ENCODE measurements at places on chromosomes 6 and 20.

DNA sequence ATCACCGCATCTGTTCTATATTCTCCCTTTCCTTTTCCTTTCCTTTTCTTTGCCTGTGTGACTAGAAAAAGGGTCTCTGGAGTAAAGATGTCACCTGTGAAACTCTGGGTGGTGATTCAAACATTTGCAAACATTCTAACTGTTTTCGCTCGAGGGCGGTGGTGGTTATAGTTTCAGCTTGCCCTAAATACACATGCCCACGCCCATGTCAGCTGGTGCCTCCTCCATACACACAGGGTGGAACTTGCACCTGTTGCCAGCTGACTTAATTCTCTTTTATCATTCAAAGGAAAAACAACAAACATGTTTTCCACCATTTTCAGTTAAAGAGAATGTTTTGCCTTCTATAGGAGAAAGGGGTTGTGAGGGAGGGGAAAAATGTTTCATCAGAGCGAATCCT lies 381.9 kb upstream of the ARID1B start:
- DNase-seq: no peak

- no peak for DNase-seq
Observed at GRCh38 chr20:48090314-48090713, 305.0 kb upstream of the SULF2 start.

- DNase-seq: no peak
Observed at GRCh38 chr6:135129136-135129856, 51.8 kb upstream of the MYB start.

- DNase-seq: no peak
Observed at GRCh38 chr6:107237992-107238660, 122.8 kb upstream of the BEND3 start.

- no peak for DNase-seq
Observed at GRCh38 chr6:134503585-134504281, 185.8 kb upstream of the SGK1 start.

DNA sequence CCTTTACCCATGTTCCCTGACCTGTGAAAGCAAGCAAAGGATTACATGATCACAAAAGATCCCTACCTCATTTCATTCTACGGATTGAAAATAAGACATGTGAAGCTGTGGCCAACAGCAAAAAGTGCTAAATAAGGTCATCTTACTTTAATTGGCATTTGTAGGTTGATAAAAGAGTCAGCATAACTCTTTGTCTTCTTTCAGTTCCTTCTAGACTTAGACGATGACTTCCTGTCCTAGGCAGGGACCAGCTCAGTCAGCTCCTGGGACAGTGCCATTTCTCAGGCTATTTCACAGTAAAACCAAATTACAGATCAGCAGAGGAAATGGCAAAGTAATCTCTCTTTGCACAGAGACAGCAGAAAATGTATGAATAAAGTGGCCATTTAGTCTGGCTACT lies 480.7 kb downstream of the RFPL4B start:
- DNase-seq: no peak

DNA sequence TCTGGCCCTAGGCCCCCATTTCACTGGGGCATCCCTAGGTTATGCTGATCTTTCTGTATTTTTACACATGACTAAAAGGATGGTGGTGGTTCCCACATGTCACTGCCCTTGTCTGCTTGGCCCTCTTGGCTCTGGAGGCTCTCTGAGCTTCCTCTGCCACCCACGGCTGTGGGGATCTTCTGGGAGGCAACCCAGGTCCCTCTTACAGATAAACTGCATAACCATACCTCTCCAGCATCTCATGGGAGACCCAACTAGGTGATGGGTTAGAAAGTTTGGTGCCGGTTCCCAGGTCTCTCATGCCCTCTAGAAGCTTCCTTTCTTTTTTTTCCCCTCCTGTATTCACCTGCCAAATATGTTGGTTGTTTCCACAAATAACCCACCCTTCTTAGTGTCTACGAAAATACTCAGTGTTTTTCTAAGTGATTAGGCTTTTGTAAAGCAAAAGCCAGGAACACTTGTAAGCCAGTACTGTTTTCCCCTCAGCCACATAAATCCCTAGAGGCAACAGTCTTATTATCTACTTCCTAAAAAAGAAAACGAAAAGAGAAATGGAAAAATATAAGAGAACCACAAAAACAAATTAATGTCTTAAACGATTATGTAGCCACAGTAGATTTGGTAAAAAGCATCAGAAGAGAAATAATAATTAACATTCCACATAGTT lies 71.7 kb upstream of the SMLR1 start:
- DNase-seq: no peak

DNA sequence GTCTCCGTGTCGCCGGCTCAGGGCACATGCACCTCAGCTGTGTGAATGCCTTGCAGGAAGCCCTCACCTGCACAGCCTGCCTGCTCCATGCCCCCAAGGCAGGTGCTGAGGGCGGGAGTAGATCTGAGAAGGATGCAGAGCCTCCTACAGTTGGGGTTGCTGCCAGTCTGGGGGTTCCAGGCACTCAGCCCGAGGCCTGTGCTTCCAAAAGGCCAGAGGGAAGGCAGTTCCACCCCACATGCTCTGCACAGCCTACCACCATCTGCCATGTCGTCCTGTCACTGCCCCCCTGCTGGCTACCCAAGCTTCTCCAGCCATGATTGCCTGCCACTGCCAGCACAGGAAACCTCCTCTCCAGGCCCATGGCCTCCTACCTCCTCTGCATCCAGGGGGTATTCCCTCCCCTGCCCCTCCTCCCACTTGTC lies 19.3 kb downstream of the ACSS1 start:
- DNase-seq: no peak

DNA sequence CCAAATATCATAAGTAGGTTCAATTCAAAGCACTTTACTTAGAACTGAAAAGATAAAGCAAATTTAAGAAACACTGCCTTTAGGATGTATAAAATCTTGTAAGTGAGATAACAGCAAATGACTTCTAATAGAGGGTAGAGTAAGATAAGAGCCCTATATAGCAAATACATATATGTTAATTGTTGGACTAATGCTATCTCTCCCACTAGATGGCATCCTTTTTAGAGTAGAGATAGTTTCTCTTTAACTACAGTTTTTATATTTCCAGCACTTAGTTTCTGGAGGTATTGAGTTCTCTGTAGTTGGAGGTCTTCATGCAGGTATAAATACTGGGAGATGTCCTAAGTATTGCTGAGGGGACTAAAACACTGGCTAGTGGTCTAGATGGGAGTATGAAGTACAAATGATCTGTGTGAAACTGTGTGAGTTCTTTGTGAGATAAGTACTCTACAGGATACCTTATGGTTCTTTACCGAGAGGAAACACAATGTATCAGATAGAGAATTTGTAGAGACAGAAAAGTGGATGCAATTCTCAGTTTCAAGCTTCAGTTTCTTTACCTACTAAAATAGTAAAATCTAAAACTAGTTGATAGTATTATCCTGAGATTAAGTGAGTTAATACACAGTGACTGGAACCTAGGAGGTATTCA lies 399.3 kb downstream of the KHDRBS2 start:
- no peak for DNase-seq

DNA sequence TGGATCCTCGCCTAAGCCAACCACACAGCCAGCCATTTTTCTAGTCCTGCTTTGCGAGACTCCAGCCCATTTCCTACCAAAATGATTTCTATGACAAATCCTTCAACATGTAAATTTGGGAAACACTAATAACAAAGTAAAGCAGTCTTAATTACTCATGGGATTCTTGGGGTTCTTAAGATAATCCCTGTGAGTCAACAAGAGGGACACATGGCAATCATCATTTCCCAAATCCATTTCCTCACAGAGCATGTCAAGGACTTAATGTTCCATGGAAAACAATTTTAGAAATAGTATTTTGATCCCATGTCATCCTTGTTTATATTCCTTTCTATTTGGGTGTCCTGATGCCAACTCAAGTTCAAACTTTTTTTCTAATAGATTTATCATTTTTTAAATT lies 322.7 kb upstream of the NOX3 start:
- DNase-seq: no peak

GRCh38 chr6:3776881-3777507 lies 25.5 kb upstream of the PXDC1 start:
- DNase-seq: no peak

- DNase-seq: no peak
Observed at GRCh38 chr20:35641743-35642142, 23.0 kb downstream of the CPNE1 start.

DNA sequence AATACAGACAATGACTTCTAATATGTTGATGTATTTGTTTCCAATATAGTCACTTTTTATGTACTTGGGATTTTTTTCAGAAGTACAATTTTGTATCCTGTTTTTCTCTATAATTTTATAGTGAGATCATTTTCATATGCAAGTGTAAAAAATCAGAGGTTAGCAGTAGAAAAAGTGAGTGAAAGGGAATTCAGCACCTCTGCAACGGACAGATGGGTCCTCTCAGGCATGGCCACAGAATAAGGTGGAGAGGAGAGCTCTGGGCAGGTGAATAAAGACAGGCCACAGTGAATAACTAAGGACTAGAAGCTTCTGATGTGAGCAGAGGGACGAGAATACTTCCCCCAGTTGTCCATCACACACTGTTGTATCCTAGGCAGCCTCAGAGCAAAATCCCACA lies 210.1 kb upstream of the CNR1 start:
- DNase-seq: no peak

- no peak for DNase-seq
Observed at GRCh38 chr20:2363187-2363586, 17.5 kb upstream of the TGM6 start.

- no peak for DNase-seq
Observed at GRCh38 chr20:58463256-58463655, 51.9 kb downstream of the APCDD1L start.

GRCh38 chr20:2416541-2417212 lies 36.0 kb downstream of the TGM6 start:
- DNase-seq: no peak

DNA sequence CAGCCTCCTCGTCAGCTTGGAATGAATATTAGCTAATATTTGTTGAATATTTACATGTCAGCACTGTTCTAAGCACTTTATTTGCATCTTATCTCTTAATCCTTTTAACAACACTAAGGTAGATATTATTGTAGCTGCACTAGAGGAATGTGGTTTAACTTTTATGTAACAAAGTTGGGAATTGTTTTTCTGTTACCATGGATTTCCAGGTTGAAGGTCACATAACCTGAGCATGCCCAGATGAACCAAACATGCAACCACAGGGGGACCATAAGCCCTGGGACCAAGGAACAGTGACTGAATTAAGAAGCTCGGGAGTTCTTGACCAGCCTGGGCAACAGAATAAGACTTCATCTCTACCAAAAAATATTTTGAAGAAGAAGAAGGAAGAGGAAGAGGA lies 29.1 kb upstream of the YWHAB start:
- DNase-seq: no peak

All from stimulated activated CD8-positive, alpha-beta memory T cell treated with anti-CD3 and anti-CD28 coated beads, Interleukin-12 subunit alpha, Interleukin-12 subunit beta, amount 100 ng/mL, for 4 hours (primary cell).